Jurkat, Clone E6-1 (cell line): ENCODE measurements at places on chromosomes 6 and 20.

DNA sequence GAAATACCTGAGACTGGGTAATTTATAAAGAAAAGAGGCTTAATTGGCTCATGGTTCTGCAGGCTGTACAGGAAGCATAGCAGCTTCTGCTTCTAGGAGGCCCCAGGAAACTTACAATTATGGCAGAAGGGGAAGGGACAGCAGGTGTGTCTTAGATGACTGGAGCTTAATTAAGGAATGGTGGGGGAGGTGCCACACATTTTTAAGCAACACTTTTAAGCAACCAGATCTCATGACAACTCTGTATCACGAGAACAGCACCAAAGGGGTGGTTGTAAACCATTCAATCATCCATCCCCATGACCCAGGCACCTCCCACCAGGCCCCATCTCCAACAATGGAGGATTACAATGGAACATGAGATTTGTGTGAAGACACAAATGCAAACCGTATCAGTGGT, 26.9 kb downstream of the FIG4 start:
- peak; percentile 2 for DNase-seq

DNA sequence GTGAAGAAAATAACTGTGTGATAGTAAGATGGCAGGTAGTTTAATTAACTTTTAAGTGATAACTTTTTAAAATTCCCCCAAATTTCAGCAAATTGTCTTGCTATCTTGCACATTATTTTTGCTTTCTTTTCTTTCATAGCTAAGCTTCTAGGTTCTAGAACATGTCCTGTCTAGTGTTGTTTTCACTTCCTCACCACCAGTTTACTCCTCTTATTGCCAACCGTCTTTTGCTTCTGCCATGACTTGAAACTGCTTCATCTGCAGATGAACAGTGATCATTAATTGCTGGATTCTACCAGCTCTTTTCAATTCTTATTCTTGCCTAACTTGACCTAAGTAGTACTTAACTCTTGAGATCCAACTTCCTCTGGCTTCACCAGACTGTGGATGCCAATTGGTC, 137.8 kb downstream of the CENPW start:
- DNase-seq, result no peak

- DNase-seq, result no peak
Observed at GRCh38 chr6:53813096-53813495, 18.3 kb downstream of the LRRC1 start.

DNA sequence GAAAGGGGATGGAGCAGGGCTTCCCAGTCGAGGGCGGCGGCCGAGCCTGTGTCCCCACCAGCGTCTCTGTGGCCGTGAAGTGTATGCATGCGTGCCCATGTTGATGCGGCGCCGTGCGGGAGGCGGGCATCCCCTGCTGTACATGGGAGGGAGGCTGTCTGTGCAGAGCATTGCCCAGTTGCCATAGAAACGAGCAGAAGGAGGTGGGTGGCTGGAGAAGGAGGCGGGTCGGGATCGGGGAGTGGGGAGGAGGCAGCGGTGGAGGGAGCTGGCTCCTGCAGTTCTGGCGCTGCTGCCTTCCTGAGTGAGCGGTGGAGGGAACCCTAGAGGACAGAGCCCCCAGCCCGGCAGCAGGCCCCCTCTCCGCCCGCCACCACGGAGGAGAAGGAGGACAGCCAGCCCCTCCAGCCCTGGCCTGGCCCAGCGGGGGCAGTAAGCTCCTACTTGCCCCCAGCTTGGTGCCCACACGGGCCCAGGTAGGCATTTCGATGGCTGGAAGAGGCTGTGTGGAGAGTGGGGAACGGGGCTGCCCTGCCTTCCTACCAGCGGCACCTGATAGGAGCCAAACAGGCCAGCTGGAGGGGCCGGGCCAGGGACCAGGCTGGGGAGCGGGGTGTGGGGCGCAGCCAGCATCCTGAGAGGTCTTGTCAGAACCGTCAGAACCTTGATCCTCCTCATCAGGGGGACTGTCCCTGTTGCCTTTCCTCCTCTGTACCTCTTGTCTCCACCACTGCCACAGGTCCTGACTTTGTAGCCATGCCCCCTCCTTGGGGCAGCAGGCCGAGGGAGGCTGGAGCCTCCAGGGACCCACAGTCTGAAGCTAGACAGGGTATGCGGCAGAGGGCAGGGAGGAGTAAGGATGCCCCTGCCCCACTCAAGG, 41.3 kb downstream of the SPDEF start:
- no peak for DNase-seq

GRCh38 chr6:72002415-72002814, 116.1 kb downstream of the RIMS1 start:
- no peak for DNase-seq

DNA sequence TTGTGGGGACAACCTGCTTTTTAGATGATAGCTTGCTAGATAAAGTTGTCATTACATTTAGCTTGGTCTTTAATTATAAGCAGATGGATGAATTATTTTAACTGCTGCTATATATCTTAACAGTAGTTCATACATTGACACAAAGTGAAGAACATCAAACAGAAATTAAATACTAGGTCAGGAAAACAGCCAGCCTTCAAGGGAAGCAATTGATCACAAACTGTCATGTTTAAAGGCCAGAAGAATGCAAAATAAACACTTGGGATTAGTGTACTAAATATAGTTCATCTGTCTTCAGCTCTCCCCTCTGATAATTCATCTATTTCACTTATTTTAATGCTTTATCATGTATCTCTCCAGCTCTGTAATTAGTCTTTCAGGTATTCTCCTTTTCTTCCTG, 225.1 kb upstream of the FERMT1 start:
- no peak for DNase-seq

DNA sequence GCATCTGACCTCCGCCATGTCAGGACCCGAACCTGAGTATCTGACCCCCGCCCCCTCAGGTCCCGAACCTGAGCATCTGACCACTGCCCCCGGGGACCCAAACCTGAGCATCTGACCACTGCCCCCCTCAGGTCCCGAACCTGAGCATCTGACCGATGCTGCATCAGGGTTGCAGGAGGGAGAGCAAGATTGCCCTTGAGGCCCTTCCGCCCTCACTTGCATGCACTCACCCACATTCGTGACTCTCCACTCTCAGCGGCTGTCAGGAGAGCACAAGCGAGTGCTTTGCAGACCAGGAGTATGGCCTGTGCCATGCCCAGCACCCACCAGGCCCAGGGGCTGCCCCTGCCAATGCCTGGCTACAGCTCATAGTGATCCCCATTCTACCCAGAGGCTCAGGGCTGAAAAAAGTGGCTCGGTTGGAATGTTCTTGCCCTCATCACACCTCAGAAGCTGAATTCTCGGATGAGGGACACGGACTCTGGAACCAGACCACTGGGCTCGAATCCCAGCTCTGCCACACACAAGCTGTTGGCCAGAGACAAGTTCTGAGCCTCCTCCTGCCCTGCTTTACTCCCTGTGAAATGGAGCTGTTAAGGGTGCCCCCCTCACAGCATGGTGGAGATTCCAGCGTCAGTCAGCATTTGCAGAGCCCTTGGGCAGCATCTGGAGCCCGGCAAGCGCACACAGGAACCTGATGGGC, 82.1 kb downstream of the DLL1 start:
- no peak for DNase-seq

GRCh38 chr6:15319677-15320076, 73.8 kb downstream of the JARID2 start:
- no peak for DNase-seq

DNA sequence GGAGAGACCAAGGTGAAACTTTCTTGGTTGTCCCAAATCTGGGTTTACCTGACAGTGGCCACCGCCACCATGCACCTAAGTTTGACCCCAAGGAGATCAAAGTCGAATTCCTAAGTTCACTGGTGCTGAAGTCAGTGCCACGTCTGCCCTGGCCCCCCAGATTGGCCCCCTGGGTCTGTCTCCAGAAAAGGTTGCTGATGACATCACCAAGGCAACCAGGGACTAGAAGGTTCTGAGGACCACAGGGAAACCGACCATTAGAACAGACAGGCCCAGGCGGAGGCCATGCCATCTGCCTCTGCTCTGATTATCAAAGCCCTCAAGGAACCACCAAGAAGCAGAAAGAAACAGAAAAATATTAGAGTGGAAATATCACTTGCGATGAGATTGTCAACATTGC, 91.2 kb downstream of the DLL1 start:
- no peak for DNase-seq

DNA sequence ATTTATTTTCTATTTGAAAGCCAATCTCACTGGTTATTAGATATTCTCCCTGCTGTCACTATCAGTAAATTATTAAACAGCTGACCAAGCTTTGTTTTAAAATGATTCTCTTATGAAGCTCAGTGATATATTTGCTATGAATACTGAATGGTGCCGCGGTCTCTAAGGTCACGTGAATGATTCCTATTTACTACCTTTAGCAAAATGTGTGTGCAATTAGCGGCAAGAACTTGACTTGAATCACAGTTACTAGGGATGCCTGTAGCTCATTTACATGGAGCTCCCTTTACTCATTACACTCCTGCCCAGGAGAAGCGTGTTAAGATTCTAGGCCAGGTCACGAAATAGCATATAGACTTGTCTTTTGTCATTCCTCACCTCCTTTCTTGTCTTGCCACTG, 12.4 kb upstream of the PTPRT start:
- no peak for DNase-seq
